NCI-H187 treated with DMSO at 0.1 percent for 48 hours (cell line): ENCODE measurements at places on chromosomes 3 and 15.
A peak's percentile ranks its signal among the peaks of the same experiment; 100 is the strongest.

- DNase-seq: no peak
Measured at GRCh38 chr15:81107889-81108288, 26.2 kb upstream of the CFAP161 start.

DNA sequence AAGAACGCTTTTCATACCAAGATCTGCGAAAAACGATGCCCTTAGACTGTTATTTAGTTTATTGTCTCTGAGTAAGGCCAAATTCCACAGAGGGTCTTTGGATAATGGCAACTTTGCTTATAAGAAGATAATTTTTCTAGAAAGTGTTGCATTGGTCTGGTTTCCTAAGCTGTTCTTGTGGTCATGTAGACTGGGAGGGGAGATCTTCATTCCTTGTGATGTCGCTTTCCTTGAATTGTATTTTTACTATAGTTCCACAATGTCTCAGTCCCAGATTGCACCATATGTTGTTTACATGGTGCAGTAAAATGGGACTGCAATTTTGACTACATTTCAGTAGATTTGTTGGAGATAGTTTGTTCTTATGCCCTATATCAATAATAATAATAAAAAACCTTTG lies 28.8 kb upstream of the ST3GAL6 start:
- no peak for DNase-seq

DNA sequence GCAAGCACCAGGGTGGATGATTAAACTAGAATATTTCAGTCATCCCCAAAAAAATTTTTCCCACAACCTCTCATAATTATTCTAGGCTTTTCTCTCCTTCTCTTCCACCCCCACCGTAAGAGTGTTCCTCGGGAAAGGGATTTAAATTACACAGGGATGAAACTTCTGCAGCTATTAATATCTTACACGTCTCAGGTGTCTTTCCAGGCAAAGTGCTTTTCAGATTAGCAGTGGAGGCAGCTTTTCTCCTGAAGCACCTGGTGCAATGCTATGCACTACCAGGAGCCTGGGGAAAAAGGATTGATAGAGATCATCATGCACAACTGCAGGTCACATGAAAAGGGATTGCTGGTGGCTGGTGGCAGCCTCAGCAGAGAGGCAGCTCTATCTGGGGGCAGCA lies 250.4 kb downstream of the NTRK3 start:
- no peak for DNase-seq

- no peak for DNase-seq
Measured at GRCh38 chr3:80355144-80355543, 587.3 kb upstream of the ROBO1 start.

DNA sequence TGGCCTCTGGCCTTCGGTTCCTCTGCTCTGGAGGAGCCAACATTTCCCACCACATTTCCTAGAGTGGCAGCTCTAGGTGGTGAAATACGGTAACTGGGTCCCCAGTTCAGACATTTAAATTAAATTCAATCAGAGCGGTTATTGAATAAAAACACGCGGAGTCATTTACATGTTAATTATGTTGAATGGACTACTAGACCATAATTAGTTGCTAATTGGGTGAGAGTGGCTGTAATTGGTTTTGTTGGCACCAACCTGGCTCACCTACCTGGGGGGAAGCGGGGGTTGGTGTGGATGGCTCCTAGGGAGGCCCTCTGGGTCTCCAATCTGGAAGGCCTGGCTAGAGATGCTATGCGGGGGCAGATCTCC lies 12.7 kb downstream of the SEMA3F start:
- DNase-seq: no peak

- DNase-seq: no peak
Measured at GRCh38 chr3:64340641-64341101, 115.4 kb upstream of the PRICKLE2 start.

DNA sequence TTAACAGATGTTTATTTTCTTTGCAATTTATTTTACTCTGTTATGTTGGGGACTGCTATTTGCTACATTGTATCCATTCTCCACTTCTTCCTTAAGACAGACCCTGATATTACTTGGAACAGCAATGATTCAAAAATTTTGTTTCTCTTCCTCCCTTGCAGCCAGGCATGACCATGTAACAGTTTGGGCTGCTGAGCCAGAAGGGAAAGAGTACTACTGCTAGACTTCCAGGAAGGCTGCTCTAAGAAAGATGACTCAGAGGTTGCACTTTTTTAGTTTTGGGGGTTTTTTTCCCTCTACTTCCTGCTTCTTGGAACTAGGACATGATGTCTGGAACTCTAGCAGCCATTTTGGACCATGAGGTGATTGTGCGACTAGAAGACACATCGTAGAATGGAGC lies 10.3 kb downstream of the PRR20G start:
- DNase-seq: no peak

DNA sequence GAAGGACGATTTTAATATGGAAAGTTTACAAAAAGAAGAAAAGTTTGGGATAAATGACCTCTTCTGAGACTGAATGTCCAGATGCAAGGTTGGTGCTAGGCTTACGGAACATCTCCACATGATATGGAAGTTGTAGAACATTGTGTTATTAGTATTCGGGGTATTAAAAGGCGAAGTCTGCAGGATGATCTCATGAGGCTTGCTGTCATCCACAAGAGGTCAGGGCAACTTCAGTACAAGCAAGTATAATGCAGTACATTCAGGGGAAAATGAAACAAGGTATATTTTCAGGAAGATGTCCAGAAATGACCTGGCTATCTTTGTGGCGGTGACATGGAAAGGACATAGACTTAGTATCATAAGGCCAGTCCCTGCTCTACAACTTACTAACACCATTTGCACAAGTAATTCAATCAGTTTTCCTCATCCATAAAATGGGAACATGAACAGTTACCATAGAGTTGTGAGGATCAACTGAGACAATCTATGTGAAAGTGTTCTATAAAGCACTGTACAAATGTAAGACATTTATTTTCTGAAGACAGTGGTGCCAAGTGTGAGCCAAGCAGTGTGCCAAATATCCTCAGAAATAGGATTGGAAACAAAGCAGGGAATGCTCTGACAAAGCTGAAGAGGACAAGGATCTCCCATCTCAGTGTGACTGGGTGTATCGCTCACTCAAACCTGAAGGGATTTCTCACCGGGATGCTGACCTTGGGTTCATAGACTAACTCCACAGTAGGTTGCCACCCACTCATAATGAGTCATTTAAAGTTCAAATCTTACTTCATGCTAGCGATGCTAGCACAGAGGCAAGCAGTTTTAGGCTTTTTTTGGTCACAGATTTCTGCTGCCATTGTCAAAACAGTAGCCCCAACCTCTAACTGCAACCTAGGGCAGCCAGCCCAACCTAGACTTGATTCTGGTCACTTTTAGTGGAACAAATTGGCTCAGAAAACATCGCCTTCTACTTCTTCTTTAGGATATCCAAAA lies 118.3 kb downstream of the TIGIT start:
- DNase-seq: no peak

DNA sequence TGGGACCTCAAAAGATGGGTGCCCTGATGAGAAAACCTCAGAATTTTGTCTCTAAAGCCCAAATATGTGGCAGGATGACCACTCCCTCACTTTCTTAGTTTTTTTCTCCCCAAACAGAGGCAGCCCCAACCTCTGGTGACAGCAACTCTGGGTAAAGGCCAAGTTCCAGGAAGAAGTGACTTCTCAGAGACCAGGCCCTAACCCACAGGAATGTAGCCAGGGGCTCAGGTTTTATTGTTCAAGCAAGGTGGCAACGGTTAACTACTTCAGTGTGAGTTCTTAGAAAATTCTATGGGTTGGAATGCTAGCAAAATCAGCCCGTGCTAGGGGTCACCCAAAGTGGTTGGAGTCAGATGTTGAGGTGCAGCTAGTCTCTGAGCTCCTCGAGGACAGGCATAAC lies 5.1 kb upstream of the DNAJA4 start:
- no peak for DNase-seq

- DNase-seq: no peak
Measured at GRCh38 chr3:51343918-51344687, 41.0 kb upstream of the MANF start.

GRCh38 chr3:43001094-43001553 lies 22.0 kb downstream of the GASK1A start:
- DNase-seq: no peak

DNA sequence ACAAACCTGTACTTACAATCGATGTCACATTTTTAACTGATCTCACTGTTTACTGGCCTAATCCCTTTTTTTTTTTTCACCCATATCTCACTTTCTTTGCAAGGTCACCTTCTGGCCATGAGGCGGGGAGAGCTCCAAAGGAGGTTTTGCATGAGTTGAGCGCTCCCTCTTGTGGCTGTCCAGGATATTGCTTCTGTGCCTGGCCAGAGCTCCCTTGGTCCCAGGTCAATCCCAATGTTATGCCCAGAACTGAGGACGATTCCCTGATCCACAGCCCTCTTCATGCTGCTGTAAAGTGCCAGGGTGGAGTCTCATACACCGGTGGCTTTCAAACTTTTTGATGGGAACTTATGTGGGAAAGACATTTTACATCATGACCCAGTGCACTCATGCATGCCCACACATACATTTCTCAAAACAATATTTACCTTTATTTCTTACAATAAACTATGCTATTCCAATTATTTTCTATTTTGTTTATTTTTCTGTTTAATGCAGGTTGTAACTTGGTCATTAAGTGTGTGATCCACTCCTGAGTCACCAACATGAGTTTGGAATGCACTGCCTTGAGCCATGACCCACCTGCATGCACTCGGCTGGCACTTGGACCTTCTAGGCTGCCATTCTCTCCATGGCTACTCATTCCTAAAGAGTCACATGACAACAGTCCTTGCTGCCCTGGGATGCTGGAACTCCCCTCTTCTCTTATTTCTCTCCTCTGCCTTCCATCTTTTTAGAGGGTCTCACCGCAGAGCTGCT lies 9.6 kb upstream of the SST start:
- DNase-seq: peak; percentile 16

GRCh38 chr3:147160984-147161383 lies 245.4 kb downstream of the ZIC4 start:
- no peak for DNase-seq

DNA sequence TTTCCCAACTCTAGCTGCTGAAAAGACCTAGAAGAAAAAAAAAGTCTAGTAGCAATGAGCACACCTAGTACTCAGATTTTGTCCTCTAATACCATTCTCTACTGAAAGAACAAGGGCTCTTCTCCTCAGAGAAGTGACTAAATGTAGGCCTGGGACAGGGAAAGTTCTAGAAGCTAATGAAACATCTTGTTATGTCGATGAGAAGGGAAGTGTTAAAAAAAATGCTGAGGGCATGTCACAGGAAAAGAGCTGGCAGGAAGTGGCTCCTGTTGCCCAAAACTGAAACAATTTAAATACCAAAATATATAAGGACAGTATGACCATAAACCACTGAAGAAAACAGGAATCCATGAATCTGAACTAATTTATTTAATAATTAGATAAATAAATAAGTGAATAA lies 581.4 kb upstream of the TBL1XR1 start:
- DNase-seq: no peak

DNA sequence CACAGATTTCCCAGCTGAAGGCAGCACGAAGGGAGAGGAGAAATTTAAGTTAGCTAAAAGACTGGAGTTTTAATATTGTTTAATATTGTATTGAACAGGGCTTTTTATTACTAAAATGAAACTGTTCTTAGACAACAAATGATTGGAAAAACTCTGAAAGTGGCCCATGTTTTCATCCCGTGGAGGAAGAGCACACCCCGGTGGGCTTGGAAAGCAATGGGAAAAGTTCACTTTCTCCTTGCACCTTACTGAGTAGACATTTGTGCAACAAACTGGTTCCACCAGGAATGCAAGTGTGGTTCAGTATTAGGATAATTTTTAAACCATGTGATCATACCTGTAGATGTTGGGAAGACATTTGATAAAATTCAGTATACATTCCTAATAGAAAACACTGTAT lies 8.2 kb upstream of the ESYT3 start:
- DNase-seq: no peak

DNA sequence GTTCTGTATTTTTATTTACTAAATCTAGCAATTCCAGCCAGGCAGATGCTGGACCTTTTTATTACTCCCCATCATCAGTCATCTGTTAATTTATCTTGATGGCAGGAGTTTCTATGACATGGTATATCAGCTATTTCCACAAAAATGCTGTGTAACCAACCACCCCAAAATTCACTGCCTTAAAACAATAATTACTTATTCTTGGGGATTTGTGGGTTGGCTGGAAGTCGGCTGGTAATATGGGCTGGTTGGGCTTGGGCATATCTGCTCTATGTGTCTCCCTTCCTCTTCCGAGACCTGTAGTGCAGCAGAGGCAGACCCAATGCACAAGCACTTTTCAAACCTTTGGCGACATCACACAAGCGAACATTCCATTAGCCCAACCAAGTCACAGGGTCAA lies 92.1 kb upstream of the UBE2E1 start:
- no peak for DNase-seq

GRCh38 chr15:73954188-73955145 lies 28.2 kb downstream of the LOXL1 start:
- DNase-seq: no peak

GRCh38 chr3:130929804-130930203 lies 35.9 kb downstream of the ATP2C1 start:
- no peak for DNase-seq

DNA sequence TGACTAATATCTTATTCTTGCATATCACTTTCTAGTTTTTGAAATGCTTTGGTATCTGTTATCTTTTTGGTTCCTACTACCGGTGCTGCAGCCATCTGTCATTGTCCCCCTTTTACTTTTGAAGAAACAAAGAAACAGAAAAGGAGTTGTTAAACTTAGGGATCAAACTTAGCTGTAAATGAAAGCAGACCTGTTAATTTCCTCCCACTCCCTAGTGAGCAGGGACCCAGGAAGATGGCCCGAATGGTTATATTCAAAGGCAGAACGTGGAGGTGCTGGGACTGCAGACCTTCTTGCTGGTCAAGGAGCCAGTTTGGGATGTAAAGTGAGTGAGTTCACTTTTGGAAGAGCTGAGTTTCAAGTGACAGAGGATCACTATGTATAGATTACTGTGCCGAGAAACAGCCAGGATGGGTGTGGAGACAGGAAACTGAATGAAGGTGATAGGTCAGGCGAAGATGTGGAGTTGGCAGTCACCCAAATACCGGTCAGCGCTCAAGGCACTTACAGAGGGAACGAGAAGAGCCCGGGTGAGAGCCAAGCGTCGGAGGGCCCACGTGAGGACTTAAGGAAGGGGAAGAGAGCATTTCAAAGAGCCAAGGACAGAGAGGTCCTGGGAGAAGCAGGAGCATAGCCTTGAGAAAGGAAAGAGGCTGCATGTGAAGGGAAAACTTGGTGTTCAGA lies 20.1 kb downstream of the KBTBD8 start:
- no peak for DNase-seq

DNA sequence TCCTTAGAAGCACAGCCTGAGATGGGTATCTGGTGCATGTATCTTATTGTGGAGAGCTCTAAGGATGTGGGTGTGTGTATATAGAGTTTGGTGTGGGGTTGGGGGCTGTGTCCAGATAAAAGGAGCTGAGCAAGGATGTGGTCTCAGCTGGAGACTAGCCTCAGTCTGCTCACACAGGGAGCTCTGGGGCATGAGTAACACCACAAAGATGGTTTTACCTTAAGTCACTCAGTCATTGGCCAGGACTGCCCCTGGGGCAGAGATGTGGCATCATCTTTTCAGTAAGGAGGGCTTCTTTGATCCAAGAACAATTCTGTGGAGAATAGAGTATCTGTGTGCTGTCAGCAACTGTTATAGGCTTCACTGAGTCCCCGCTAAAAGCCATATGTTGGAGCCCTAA lies 163.4 kb upstream of the NUDT16 start:
- DNase-seq: no peak
